Caco-2 (cell line): ENCODE measurements at places on chromosomes 2 and 18.

GRCh38 chr2:71665168-71666093 is 212.1 kb downstream of the DYSF start:
- no peaks in the 10 kb centered on the region for H3K36me3 ChIP-seq
- H3K27me3 ChIP-seq: no peaks in the 10 kb centered on the region

- H3K27me3 ChIP-seq: no peaks in the 10 kb centered on the region
- DNase-seq: no peak
- H3K27ac ChIP-seq: no peak overlapping the region
- peaks cover 46% of the 10 kb centered on the region for H3K4me1 ChIP-seq
- no peak overlapping the region for H3K4me3 ChIP-seq
- no peaks in the 10 kb centered on the region; the same call in 1 of the 2 replicates for H3K36me3 ChIP-seq
Measured at GRCh38 chr18:12334863-12335262, 26.8 kb downstream of the TUBB6 start.

DNA sequence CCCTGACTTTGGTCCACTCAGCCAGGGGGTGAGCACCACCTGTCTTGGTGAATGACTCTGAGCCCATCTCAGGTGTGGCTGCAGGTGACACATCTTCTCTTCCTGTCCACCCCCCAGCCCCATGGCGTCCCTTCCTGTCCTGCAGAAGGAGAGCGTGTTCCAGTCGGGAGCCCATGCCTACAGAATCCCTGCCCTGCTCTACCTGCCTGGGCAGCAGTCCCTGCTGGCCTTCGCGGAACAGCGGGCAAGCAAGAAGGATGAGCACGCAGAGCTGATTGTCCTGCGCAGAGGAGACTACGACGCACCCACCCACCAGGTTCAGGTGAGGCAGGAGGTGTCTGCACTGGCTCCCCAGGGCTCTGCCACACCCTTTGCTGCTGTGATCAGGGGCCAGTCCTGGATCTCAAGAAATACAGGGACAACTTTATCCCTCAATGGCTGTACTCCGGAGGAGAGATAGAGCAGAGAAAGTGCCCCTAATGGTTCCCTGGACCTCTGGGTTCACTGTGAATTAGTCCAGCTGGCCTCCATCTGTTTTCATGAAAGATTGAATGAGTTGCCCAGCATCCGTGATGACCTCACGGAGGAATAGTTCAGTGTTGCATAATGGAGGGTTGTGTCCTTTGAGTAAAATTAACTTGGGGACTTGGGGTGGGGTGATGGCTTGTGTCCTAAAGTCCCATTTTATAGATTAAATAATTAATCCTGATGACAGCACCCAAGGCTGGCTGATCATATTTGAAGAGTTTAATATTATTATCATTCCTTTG is at the start of gene NEU2:
TSS of gene NEU2 (plus strand) at position 122 of the 770 bp plus-strand sequence. CDS start at position 122, 0 bp downstream.
- DNase-seq: no peak
- H3K27me3 ChIP-seq: no peaks in the 10 kb centered on the region
- no peaks in the 10 kb centered on the region for H3K36me3 ChIP-seq
- H3K27ac ChIP-seq: no peak within 1 kb of the TSS

DNA sequence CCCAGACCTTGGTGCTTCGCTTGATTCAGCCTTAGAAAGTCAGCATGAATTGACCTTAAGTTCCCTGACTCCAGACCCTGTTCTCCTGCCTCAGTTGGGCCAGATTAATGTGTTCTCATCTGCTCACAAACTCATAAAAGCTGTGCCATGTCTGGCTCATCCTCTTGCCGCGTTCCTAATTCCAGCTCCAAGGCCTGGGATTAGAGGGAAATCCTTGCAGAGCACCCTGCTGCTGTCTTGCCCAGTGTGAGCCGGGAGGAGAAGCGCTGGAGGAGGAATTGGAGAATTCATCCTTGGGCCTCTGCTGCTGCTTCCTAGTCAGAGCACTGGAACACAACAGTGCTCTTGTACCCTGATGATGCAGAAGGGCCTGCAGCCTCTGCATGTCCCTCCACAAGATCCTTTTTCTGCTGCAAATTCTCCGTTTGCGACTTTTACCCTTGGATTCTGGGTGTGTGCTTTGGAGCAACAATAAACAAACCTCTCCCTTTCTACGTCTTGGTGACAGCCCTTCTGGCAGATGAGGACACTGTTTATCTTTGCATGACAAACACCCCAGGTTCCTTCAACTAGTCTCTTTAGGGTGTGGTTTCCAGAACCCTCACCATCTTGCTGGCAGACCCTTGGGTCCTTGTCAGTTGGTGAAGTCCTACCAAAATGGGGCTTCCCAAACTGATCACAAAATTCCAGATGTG is 46.9 kb upstream of the CNGA3 start:
- no peaks in the 10 kb centered on the region for H3K4me1 ChIP-seq
- H3K27me3 ChIP-seq: no peaks in the 10 kb centered on the region
- H3K27ac ChIP-seq: no peak overlapping the region
- H3K4me3 ChIP-seq: no peak overlapping the region
- no peaks in the 10 kb centered on the region for H3K36me3 ChIP-seq

GRCh38 chr2:69097148-69097610 is 84.2 kb downstream of the ANTXR1 start:
- H3K36me3 ChIP-seq: no peaks in the 10 kb centered on the region
- no peaks in the 10 kb centered on the region for H3K4me1 ChIP-seq
- H3K4me3 ChIP-seq: no peak overlapping the region
- no peak overlapping the region for H3K27ac ChIP-seq

DNA sequence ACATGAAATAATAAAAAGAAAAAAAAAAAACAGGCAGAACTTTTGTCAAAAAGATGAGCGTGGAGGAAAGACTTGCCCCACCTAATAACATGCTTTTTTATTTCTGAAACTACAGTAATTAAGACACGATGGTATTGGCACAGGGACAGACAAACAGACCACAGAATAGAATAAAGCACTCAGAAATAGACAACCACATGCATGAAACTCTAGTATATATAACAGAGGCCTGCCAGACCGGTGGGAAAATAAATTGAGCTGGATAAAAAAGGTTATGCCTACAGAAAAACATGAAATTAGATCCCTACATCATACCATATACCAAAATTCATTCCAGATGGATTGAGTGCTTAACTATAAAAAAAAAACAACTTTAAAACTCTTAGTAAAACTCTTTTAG is 163.1 kb downstream of the NRP2 start:
- H3K27ac ChIP-seq: no peak overlapping the region
- H3K36me3 ChIP-seq: no peaks in the 10 kb centered on the region
- H3K4me3 ChIP-seq: no peak overlapping the region
- DNase-seq: no peak
- no peaks in the 10 kb centered on the region for H3K4me1 ChIP-seq

DNA sequence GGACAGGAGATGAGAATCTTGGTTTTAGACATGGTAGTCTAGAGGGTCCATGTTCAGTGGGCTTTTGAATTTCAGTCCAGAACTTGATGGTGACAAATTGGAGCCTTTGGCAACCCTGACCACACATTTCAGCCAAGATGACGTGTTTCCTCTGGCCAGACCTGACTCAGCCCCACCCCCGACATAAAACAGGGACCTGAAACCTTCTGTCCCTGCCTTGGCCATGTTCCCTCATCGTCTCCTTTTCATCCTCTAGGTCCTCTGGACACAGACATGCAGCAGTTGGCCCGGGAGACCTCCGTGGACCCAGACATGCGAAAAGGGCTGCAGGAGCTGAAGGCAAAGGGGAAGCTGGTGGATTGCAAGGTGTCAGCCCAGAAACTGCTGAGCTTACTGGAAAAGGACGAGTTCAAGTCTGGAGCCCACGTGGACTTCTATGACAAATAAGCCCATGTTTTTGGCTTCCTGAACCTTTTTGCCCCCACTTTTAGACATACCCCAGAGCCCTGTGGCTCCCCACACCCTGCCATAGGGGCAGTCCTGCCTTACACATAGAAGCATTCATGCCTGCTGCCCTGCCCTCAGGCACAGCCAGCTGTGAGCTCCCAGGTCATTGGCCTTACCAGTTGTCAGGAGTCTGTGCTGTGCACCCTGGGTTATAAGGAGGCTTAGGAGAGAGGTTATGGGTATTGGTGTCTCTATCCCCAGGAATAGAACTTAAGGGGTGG is 4.0 kb downstream of the SPR start:
- DNase-seq: no peak
- H3K36me3 ChIP-seq: no peaks in the 10 kb centered on the region; the same call in 1 of the 2 replicates
- no peaks in the 10 kb centered on the region for H3K27me3 ChIP-seq
- H3K4me3 ChIP-seq: no peak overlapping the region
- H3K4me1 ChIP-seq: peaks cover 12% of the 10 kb centered on the region
